Fibroblast of villous mesenchyme (primary cell): ENCODE measurements at places on chromosomes 13 and 19.

DNA sequence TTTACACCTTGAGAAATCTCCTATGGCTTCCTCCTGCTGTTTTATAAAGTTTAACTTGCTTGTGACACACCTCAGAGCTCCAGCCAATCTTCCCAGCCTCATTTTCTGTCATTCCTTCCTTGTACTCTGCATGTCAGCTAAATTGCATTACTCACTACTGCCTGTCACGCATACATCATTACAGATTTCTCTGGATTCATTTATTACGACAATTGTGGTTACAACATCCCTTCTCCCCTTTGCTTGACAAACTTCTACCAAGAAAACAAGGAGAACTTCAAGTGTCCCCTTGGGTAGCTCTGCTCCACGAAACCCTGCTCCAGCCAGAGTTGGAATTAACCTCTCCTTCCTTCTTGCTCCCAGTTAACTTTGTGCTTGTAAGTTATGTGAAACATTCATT is 22.0 kb upstream of the GPR18 start:
- peak; percentile 31 for DNase-seq

DNA sequence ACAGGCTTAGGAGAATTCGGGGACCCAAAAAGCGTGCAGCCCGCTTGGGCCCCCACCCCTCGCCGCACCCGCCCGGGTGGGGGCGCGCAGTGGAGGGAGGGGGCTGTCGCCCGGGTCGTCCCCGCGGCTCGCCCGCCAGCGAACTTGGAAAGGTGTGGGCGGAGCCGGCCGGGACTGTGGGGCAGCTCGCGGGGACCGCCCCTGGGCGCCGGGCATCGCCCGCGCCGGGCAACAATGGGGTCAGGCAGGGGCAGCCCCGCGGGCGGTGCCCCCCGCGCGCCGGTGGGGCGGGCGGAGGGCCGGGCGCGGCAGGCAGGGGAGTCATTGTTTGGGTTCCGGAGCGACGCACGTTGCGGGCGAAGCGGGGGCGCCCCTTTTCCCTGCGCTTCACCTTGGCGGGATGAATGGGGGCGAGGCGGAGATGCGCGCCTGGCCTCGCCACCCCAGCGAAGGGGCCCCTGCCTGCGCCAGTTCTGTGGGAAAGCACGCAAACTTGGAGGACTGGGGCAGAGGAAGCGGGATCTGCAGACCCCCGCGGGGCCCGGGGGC is 647 bp upstream of the KLF12 start:
- DNase-seq: no peak

DNA sequence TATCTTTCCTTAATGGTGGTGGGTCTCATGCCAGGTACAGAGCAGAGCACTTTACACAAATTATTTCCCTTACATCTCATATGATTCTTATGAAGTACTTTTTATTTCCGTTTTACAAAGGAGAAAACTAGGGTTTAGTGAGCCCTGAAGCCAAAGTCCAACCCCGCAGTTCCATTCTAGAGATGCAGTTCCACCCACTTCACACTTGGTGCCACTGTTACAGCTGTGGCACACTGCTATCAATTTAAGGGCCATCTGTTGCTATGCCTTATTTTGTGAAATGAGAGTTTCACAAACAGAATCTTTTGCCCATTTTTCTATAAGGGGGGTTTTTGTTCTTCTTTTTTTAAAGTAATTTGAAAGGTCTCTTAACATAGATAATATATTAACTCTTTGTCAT is 12.9 kb downstream of the MIPEP start:
- DNase-seq: no peak

DNA sequence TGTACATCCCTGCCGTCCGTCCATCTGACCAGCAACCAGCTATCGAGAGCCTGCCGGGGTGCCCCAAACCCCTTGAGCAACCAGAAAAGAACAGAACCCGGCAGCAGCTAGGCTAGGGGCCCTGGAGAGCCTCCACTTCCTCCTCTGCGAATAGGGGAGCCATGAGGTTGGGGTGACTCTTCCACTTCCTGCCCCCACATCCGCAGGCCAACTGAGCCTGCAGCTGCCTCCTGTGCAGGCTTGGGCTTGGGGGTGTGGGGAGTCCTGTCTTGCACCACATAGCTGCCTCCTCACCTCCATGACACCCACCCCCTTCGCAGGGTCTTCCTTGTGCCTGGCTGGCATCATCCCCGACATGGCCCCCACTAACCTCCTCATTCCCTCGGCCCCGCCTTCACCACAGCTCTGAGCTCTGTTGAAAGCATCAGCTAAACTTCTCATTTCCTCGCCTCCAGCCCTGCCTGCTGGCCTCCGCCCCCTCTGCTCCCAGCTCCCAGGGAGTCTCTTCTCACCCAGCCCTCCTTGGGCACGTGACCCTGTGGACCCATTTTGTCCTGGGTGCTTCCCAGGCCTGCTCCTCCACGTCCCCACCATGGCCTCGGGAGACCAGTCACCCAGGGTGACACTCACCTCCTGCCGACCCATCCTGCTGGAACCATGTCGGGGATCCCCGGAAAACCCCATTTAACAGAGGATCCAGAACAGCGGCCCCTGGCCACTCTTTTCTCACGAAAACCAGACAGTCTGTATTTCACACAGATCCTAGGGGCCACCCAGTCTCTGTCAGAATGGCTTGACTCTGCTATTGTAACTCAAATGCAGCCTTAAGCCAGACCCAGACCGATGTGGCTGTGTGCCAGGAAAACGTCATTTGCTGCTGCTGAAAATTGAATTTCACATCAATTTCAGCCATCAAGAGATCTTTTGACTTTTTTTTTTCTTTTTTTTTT is 50.4 kb downstream of the MYO9B start:
- peak; percentile 52 for DNase-seq

GRCh38 chr13:28611654-28612131 is 47.2 kb upstream of the POMP start:
- peak; percentile 89 for DNase-seq

GRCh38 chr19:17706750-17707181 is 12.5 kb upstream of the MAP1S start:
- DNase-seq: peak; percentile 35

DNA sequence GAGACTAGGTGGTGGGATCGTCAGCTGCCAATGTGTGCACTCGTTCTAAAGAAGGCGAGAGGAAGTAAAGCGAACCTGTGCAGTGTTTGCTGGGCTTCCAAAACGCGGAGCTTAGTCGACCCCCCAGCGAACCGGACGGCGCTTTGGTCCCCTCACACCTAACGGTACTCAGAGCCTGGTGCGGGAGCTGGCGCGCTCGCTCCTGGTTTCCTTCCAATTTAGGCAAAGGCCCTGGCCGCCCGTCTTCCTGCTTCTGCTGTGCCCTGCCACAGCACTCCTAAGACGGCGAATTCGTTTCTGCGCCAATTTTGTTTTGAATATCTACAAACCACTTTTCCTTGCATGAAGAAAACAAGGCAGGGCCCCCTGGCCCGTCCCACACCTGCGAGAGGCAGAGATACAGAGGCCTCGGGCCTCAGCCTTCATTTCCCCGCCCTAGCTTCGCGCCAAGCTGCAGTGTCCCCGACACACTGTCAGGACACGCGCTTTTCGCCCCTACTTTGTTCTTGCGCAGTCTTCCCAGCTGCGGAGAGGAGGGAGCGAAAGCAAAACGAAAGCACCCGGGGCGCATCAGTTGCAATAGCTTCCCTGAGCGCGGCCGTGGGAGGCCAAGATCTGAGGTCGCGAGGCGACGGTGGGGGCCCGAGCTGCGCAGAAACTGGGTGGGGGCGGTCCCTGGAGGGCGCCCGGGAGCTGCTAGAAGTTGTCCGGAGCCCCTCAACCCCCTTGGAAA is 111.9 kb downstream of the KCNRG start:
- peak; percentile 79 for DNase-seq

DNA sequence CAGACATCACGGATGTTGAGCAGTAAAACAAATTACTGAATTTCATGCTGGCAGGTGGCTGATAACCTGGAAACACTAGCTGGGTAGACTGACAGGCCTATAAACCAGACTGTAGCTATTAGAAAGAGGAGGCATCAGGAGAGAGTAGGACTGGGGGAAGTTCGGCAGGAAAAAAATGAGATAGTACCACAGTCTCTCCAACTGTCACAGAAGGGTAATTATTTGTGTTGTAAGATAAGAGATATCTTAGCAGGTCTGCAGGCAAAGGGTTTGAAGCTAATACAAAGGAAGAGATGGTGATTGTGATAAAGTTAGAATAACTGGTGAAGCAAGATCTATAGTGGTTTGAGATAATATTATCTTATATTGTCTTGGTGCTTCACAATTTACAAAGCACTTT is 41.7 kb downstream of the MIPEP start:
- DNase-seq: no peak

DNA sequence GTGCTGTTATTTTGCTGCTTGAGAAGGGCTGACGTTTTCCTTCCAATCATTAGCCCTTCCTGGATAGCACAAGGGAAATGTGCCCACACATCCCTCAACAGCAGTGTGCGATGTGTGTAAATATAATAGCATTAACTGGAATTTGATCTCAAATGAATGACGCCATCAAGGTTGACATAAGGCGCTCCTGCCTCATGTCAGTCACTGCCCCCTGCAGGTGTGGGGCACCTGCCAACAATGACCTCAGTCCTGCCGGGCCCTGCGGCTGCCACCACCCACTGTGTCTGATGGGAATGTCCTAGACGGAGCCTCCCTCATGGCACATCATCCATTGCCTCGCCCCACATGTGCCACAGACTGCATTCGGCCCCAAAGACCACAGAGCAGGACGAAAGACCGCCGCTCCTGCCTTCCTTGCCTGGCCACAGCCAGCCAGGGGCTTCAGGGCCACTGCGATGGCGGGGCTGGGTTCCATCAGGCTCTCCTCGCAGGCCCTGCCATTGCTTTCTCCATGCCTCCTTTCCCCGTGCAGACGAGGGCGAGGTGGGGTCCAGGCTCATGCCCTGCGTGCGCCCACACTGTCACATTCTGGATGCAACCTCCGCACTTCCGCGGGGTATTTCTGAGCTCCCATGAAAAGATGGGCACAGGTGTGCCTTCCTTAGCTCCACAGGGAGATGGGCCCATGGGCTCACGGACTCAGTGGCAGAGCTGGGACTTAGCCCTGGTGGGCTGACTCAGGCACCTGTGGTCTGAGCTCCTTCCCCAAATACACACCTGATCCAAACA is 146.7 kb downstream of the SOX1 start:
- no peak for DNase-seq

GRCh38 chr13:106630650-106631049 is 62.7 kb upstream of the ARGLU1 start:
- DNase-seq: no peak

GRCh38 chr19:33688171-33688992 is 66.6 kb downstream of the CHST8 start:
- DNase-seq: no peak

- DNase-seq: no peak
Observed at GRCh38 chr13:30355384-30355699, 48.0 kb upstream of the KATNAL1 start.

DNA sequence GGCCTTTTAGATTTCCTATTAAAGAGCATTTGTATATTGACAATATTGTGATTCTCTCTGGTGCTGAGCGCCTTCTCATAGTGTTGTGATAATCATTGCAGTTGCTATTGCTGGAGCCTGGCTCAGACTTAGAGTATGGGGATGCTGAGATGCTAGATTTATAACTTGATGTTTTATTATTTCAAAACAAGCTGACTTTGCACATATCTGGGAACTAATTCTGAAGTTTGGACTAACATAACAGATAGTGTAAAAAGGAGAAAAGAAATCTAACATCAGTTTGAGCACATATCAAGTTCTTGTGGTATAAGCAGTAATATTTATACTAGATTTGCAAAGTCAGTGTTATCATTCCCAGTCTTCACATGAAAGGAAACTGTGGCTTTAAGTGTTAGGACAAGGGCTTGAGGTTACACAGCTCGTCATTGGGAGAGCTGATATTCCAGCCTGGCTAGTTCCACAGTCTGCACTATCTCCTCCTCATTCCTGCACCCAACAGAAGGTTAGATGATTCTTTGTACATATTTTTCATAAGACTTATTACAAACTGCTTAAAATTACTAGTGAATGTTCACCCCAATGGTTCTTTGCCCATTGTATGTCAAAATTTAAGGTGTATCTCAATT is 279.8 kb downstream of the MTUS2 start:
- no peak for DNase-seq

DNA sequence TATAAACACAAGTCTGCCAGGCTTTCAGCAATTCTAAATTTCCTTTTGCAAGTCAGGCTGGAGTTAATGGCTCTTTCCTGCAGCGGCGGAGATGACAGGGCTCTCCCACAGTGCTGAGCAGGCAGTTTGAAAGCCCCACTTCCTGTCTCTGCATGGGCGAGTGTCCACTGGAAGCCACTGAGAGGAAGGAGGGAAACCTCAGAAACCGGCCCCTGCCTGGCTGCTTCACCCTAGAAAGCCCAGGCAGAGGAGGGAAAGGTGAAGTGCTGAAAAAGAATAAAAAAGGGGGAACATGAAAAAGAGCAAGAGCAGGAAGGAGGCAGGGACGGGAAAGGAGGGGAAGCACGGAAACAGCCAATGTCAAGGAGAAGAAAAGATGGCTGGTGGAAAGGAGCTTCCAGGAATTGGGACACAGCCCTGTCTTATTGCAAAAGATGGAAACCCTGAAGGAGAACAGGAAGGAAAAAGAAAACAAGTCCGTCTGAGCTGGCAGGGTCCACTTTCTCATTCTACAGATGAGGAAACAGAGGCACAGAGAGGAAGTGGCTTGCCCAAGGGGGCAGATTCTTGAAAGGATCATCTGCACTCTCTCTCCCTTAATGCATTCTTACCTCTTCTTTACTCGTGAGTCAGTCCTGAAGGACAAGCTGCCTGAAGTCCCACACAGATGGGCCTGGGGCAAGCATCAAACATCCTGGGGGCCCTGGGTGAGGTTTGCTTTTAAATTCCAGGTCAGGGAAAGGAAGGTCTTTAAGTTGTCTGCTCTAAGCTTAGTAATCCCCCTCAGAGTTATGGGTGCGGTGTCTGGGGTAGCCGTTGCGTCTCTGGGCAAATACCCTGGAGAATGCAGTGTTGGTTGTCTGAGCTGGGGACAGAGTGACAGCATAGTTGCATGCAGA is 38.8 kb upstream of the ALOX5AP start:
- peak; percentile 40 for DNase-seq

DNA sequence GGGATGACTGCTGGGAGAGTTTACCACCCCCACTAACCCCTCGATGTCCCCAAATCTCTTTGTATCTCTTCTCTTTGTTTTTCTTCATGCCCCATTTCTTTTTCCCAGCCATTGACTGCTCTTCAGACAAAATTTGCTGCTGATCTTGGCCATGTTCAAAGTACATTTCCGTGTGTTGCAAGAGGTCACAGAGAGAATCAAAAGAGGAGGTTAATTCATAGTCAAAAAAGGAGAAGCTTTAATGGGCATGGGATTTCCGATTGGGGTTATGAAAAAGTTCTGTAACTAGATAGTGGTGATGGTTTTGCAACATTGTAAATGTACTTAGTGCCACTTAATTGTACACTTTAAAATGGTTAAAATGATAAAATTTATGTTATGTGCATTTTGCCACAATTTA is 121.1 kb downstream of the FLT1 start:
- peak; percentile 49 for DNase-seq

- peak; percentile 28 for DNase-seq
Observed at GRCh38 chr13:43005460-43006236, 13.6 kb upstream of the EPSTI1 start.

GRCh38 chr13:70568571-70568970 is 460.3 kb upstream of the KLHL1 start:
- DNase-seq: peak; percentile 30
